ENCODE measurements at places on chromosomes 11 and 22.

GRCh38 chr22:39960791-39961746 lies 872 bp downstream of the TMA7B start:
- no peak for DNase-seq

GRCh38 chr11:129295746-129296145 lies 79.9 kb upstream of the BARX2 start:
- DNase-seq = no peak

GRCh38 chr11:2994336-2994730 lies 2.2 kb upstream of the NAP1L4 start:
- DNase-seq = no peak

DNA sequence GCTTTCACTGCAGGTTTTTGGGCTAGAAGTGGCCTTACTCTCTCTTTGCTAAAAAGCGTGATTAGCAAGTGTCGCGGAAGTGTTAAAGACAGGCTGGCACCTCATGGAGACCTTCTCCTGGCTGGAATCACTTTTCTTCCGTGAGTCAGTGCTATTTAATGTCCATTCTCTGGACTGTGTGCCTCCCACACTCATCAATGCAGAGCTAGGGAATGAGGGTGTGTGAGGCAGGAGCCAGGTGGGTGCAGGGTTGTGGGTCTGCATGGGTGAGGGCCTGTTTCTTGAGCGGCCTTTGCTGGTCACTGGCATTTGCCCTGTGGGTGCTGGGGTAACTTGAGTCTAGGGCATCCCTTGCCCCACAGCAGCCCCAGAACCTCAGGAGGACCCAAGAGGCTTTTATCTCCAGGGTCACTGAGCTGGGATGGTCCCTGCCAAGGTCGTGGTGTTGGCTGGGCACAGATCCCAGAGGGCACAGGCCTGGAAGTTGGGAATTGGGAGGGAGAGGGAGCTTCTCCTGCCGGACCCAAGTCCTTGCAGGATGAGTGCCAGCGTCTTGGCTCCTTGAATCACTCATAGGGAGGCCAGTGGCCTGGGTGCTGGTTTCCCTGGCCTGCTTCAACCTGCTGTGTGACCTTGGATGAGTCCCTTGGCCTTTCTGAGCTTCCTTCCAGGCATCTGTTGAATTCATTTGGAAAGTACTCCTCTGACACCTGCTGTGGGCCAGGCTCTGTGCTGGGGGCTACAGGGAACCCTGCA lies 30.0 kb downstream of the KIAA1671 start:
- DNase-seq = no peak

DNA sequence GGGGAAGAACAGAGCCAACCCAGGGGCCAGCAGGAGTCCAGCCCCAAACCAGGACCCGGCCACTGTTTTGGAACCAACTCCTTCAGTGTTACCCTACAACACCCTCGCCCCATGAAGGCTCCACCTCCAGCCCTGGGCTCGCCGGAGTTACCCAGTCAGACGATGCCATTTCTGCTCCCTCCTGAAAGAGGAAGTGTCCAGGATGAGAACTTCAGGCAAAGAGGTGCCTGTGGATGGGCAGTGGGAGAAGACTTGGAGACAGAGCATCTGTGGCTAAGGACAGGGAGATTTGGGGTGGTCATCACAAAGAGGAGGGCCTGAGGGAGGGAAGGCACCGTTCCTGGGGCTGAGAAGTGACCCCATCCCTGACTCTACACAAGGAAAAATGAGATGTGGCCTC lies 14.0 kb downstream of the APOBEC3B start:
- no peak for DNase-seq

DNA sequence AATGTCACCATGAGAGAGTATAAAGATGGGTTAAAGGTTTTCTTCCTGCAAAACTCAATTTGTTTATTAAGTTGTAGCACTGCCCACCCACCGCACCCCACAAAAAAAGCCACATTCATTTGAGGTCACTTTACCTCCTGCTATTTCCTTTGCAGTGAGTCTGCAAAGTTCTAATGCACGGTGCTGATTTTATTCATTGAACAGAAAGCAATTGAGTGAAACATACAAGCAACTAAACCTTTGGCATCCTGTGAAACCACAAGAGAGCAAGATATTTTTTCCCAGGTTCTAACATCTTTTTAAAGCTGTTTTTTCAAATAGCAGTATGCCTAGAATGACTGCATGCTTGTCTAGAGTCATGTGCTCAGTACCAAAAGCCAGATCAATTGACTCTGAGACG lies 39.0 kb downstream of the RRAS2 start:
- DNase-seq = no peak

DNA sequence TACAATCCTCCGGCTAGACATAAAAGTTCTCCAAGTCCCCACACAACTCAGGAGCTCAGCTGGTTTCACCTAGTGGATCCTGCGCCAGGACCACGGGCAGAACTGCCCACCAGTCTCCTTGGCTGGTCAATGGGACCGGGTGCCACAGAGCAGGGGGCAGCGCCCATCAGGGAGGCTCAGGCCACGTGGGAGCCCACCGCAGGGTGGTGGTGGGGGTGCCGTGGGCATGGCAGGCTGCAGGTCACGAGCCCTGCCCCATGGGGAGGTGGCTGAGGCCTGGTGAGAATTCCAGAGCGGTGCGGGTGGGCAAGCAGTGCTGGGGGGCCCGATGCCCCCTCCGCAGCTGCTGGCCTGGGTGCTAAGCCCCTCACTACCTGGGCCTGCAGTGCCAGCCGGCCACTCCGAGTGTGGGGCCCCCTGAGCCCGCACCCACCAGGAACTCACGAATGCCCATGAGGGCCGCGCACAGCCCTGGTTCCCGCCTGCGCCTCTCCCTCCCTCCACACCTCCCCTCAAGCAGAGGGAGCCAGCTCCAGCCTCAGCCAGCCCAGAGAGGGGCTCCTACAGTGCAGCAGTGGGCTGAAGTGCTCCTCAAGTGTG lies 1091.9 kb upstream of the TENM4 start:
- DNase-seq = no peak

- DNase-seq = no peak
These were observed 25.0 kb downstream of the MN1 start for GRCh38 chr22:27776650-27776958.

- DNase-seq = no peak
These were observed 404.1 kb downstream of the METTL15 start for GRCh38 chr11:28512143-28512756.

DNA sequence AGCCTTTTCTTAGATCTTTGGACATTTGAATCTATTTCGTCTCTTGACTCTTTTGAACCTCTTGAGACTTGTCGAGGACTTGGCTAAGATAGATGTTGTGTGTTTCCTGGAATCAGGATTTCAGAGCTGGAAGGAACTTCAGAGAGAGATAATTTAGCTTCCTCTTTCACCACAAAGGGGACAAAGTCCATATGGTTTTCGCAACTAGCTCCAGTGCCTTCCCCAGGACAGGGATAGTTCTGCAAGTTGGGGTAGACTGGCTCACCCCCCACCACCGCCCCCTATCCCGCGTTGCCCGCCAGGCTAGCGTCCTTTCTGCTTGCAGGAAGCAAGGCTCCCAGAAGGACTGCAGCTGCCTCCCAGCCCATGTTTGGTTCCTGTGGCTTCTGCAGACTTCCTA lies 75.7 kb upstream of the MYO18B start:
- DNase-seq = no peak

DNA sequence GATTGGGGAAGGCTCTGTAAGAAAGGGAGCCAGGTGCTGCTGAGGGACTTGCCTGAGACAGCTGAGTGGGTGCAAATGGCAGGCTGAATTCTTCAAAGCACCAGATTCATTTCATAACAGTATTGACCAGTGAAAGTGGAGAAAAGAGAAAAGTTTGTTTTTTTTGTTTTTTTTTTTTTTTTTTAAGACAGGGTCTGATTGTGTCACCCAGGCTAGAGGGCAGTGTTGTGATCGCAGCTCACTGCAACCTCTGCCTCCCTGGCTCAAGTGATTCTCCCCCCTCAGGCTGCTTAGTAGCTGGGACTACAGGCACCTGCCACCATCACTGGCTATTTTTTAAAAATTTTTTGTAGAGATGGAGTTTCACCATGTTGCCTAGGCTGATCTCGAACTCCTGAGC lies 494.0 kb downstream of the MIAT start:
- no peak for DNase-seq

GRCh38 chr22:16969508-16970327 lies 38.3 kb downstream of the GAB4 start:
- no peak for DNase-seq

DNA sequence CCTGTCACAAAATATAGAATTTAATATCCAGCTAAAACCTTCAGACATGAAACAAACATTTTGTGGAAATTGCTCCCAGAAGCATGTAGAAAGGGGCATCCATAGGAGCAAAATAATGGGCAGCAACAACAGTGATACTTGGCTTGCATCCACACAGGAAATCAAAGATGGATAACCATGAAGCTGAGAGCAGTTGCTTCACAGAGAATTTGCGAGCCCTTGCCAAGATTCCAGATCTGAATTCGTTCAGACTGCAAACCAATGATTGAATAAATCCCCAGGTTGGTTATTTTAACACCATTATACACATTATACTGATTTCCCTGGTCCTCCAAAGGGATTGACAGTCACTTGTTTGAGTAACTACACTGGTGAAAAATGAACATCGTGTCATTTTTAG lies 15.6 kb upstream of the OR51L1 start:
- DNase-seq = no peak

- peak; percentile 71 for DNase-seq
These were observed 14.1 kb downstream of the RPS13 start for GRCh38 chr11:17063171-17064002.

- no peak for DNase-seq
These were observed 5.0 kb downstream of the KCNJ11 start for GRCh38 chr11:17383461-17383860.

- DNase-seq = no peak
These were observed 9.8 kb downstream of the KCNC1 start for GRCh38 chr11:17744151-17744940.
